ENCODE measurements at places on chromosomes 4 and X.

- no peak for DNase-seq
Observed at GRCh38 chrX:110407910-110408545, 49.4 kb downstream of the RTL9 start.

- no peak for DNase-seq
Observed at GRCh38 chrX:124804962-124805361, 458.6 kb downstream of the SH2D1A start.

GRCh38 chr4:21811565-21811964 lies 137.0 kb downstream of the KCNIP4 start:
- DNase-seq: no peak

GRCh38 chrX:121987163-121987562 lies 939.8 kb downstream of the GLUD2 start:
- DNase-seq: no peak

GRCh38 chrX:323721-324628 lies 5.4 kb upstream of the GTPBP6 start:
- no peak for DNase-seq

All from coronary artery (tissue), 2 donors.